Stimulated activated CD8-positive, alpha-beta memory T cell treated with anti-CD3 and anti-CD28 coated beads, Interleukin-15, amount 100 ng/mL, for 24 hours (primary cell): ENCODE measurements at places on chromosomes 2 and 18.

GRCh38 chr2:199602271-199602895, 144.6 kb upstream of the SATB2 start:
- no peak for DNase-seq

- DNase-seq = no peak
These were observed 152.9 kb downstream of the DYSF start for GRCh38 chr2:71606244-71606643.

DNA sequence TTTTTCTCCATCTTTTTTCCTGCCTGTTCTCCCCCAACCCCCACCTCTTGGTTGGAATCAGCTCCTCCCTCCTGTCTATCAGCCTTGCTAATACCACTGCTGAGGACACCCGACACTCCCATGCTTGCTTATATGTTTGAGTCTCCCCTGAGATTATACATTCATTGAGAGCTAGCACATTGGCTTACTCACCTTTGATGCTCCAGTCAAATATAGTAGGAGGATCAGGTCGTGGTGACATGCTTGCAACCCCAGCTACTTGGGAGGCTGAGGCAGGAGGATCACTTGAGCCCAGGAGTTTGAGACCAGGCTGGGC, 91.5 kb upstream of the CCBE1 start:
- no peak for DNase-seq

GRCh38 chr18:48809365-48809764, 141.4 kb downstream of the SMAD7 start:
- no peak for DNase-seq

DNA sequence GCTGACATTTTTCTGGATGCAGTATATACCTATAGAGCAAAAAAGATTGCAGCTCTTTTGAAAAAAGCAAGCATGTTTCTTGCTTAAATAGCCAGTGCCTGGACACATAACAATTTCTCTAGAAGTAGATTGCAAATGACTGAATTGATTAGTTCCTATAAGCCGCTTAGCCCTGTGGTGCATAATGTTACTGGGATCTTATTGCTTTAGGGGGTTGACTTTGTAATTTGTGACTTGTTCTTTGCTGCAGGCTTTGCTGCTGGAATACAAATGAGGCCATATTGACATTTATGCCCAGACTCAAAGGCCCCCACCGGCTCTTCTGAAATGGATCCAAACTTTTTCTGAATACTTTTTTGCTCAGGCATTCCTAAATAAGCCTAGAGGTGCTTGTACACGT, 182.6 kb downstream of the SH3BP4 start:
- DNase-seq = no peak

DNA sequence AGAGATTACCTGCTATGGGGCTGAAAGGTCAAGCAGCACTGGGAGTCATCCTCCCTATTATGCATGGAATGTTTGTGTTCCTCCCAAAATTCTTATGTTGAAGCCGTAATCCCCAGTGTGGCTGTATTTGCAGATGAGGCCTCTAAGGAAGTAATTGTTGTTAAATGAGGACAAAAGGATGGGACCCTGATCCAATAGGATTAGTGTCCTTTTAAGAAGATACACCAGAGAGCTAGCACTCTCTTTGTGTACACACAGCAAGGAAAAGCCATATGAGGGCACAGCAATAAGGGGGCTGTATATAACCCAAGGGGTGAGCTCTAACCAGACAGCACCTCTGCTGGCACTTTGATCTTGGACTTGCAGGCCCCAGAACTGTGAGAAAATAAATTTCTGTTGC, 18.3 kb downstream of the STAM2 start:
- DNase-seq = no peak

- no peak for DNase-seq
These were observed 174.8 kb downstream of the HDAC4 start for GRCh38 chr2:239225871-239226561.

GRCh38 chr2:199590321-199591203, 132.8 kb upstream of the SATB2 start:
- no peak for DNase-seq

- DNase-seq = no peak
These were observed 3.7 kb downstream of the IER3IP1 start for GRCh38 chr18:47172476-47172875.

DNA sequence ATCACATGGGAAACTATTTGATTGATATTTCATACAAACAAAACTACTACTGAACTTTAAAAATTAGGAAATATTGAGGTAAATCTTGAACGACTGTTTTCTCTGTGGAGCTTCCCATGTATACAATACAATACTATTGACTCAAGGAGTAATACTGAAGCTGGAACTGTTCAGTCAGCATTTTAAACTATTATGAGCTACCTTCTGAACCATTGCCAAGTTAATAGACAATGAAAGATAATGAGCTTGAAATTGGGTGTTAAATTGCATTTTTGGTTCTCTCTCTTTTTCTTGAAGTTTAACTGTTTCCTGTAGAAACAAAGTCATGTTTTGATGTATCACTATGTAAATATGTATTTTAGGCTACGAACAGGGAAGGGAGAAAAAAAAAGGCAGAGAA, 569.2 kb downstream of the ZEB2 start:
- no peak for DNase-seq

GRCh38 chr2:32732912-32733472, 105.1 kb downstream of the TTC27 start:
- DNase-seq = no peak

GRCh38 chr2:187171318-187171717, 276.7 kb downstream of the CALCRL start:
- no peak for DNase-seq

- DNase-seq = no peak
These were observed 213.7 kb downstream of the TSN start for GRCh38 chr2:121969166-121969565.
